NCI-H2171 (cell line): ENCODE measurements at places on chromosomes 4 and X.
A peak's percentile ranks its signal among the peaks of the same experiment; 100 is the strongest.

DNA sequence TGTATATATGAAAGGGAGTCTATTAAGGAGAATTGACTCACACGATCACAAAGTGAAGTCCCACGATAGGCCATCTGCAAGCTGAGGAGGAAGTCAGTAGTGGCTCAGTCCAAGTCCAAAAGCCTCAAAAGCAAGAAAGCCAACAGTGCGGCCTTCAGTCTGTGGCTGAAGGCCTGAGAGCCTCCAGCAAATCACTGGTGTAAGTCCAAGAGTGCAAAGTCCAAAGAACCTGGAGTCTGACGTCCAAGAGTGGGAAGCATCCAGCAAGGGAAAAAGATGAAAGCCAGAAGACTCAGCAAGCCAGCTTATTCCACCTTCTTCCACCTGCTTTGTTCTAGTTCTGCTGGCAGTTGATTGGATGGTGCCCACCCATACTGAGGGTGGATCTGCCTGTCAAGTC is 104.1 kb downstream of the IL1RAPL2 start:
- DNase-seq, result no peak

DNA sequence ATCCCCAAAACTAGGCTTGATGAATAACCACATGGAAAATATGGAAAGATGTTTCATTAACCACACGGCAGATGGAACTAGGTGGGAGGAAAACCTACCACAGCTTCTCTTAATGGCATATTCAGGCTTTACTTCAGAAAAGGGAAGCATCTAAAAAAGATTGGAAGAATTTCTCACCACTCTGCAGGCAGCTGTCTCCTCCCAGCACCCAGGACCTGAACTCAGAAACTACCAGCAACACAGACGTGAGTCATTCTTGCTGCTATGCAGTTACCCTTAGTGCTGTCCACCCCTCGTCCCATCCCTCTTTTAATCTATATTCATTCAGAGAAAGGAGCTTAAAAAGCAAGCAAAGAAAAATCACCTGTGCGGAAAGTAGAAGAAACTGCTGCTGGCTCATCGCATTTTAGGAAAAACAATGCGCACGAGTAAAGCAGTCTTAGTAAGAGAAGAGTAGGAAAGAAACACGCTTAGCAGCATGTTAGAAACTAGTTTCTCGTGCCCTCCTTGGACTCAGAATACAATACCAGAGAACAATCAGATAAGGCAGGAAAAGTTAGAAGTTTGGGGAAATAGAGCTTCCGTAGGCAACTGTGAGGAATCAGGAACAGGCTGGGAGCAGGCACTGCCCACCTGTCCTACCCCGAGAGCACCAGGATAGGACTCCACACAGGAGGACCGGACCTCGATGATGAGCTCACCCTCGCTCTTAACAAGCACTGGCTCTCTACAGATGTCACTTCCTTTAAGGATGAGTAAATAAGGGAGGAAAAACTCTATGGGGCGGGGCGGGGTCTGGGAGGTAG is 48.1 kb upstream of the ENPP6 start:
- no peak for DNase-seq

GRCh38 chr4:3797831-3798790 is 31.9 kb downstream of the ADRA2C start:
- no peak for DNase-seq

DNA sequence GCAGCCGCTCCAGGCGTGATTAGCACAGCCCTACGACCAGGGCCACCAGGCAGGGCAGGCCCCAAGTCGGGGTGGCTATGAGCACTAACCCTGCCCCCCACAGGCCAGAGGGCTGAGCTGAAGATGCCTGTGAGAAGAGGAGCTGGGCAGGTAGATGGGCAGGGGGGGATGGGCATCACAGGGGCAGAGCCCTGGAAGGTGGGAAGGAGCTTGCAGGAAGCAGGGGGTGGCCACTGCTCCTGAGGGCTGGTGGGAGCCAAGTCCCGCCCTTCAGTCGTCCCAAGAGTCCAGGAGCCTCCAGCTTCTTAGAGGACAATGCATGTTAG is 7.3 kb upstream of the MXD4 start:
- DNase-seq, result no peak

- DNase-seq, result no peak
These were observed 261.4 kb downstream of the LAS1L start for GRCh38 chrX:65273152-65273551.

GRCh38 chr4:84856468-84857049 is 109.9 kb downstream of the WDFY3 start:
- no peak for DNase-seq

DNA sequence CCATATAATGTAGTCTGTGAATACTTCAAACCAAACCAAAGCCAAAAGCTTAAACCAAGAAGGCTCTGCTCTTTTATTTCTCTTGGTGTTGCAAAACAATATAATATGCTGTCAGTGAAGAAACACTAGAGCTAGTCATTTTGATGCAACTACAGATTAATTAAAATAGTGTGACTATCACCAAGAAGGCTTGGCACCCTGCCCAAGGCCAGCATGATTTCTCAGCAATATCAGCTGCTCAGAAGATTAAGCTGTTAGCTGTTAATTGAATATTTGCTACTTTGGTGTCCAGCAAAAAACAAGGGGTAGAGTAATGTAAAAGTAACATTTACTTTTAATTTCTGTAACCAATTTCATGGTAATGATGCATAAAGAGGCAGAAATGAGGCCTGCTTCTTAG is 104.9 kb upstream of the PRPS2 start:
- DNase-seq, result no peak

- no peak for DNase-seq
These were observed 12.8 kb upstream of the TASL start for GRCh38 chrX:30590368-30590767.

GRCh38 chr4:141077611-141078225 is 55.6 kb downstream of the RNF150 start:
- DNase-seq, result peak; percentile 54

DNA sequence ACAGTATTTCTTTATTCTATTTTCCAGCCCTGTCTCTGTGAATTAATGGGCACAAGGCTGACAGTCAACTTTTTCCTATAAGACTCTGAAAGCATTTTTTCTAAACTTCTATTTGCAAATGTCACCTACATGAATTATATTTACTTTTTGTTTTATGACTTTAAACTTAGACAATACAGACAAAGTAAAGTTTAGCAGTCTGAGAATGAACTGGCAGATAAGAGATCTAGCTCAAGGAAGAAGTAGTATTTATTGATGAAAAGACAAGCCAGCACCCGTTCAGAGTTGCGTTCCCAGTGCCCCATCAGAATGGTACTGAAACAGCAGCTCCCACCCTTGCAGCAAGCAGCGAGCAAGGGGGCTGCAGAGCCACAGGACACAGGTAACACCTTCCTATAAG is 148.5 kb downstream of the FAM13A start:
- DNase-seq, result no peak

DNA sequence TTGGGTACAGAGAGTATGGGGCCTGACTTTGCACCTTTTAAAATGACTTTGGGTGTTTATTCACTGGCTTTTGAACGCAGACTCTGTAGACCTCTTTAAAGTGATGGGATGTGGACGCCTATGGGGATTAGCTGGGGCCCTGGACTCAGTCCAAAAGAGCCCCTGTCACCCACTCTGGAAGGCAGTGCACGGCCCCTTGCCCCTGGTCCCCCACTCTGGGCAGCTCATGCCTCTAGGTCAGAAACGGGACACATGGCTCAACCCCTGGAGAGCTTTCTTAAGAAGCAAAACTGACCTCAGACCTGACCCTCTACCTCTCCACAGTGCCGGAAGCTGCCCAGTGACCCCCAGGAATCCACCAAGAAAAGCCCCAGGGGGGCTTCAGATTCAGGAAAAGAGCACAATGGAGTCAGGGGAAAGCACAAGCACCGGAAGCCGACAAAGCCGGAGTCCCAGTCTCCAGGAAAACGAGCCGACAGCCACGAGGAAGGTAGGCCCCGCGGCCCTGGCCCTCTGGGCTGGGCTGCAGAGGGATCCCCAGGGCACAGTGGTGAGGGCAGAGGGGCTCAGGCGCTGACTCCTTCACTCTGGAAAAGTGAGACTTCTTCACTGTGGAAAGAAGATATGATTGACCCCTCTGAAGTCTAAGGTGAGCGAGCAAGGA is 38.4 kb downstream of the BCORL1 start:
- DNase-seq, result no peak

- DNase-seq, result no peak
These were observed 97.3 kb downstream of the PCDH7 start for GRCh38 chr4:30817447-30817846.

DNA sequence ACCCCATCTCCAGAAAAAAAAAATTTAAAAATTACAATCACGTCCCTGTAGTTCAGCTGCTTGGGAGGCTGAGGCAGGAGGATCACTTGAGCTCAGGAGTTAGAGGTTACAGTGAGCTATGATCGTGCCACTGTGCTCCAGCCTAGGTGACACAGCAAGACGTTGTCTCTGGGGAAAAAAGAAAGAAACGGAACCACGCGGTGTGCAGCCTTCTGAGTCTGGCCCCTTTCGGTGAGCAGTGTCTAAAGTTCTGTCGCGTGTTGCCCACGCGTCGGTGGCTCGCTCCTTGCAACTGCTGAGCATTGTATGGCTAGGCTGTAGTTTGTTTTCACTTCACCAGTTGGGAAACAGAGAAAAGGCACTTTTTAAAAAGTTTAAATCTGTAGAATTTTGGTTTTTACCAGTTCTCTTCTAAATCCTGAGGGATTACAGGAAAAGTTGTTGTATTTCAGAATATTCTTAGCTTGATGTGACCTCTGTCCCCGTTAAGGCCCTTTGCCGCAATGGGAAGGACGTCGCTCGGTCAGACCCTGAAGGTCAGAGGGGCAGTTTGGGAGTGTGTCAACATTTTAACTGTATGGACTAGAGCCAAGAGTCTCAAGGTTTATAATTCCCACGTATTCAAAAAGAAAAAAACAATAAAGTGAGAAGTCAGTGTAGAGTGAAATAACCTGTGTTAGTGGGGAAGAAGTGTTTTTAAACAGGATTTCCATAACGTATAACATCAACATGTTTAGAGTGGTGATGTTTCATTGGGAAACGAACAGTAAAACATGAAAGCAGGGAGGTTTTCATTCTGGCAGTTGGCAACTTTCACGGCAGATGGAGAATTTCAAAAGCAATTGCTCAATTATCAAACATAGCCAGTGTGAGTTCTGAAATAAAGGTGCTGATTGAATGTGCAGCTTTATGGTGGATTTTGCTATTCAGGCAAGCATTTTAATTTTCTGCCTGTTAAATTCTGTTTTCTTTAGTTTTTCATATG is 45.8 kb upstream of the MSANTD1 start:
- no peak for DNase-seq

DNA sequence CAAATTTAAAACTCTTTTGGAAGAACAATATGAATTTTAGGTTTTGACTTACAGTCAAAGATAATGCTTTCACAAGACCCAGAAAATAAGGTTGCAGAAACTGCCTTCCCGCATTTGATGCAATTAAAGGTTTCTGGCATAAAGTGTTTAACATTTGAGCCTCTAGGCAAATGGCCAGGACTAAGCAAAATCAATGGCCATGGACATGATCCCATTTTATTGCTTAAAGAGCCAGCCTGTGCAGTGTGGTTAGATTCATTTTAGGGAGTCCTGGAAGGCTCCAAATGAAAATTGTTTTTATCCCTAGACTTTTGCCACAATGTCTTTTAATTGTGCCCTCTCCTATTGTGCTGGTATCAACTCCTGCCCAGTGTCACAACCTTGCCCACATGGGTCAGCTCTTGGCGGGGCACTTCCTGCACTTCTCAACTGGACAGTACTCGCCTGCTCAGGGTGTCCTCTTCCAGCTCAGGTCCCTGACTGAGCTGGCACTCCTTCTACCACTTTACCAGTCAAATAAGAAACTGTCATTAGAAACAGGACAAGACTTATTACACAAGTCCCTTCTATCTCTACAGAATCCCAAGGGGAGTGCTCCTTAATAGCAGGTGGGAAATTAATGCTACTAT is 208.4 kb upstream of the NPY2R start:
- no peak for DNase-seq

DNA sequence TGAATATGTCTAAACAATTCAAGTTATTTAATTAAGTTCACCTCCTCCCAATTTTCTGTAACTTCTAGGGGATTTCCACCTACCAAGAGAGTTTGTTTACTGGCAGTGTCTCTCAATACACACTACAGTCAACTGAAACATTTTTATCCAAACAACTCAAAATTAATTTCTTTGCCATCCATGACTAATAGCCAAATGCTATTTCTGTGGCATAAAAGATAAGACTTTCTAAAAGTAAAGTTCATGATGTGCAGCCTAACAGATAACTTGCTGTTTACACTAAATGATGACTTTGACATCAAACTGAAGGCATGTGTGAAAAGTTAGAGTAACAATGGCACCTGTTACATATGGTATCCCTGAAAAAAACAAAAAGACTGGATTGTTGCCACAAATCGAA is 7.3 kb downstream of the TAB3 start:
- no peak for DNase-seq

DNA sequence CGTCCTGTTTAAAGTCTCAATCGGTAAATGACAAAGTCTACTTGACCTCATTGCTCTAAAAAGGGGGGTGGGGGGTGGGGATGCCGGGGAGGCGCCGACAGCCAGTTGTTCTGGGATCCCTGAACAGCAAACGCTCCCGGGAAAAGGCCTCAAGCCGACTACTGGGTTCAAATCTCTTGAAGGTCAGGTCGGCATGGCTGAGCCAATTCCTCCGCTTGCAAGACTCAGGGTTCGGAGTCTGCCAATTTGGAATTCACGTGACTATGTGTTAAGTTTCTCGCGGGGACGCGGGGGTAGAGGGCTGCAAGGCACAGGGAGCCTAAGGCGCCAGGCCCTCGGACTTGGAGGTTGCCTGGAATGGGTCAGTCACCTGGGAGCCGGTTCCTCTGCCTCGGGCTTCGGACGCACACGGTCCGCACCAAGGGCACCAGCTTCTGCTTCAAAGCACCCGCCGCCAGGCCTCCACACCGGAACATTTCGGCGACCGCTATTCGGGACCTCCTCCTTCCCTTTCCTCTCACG is 399 bp downstream of the AIFM1 start:
- DNase-seq, result no peak

GRCh38 chr4:105715692-105716278 is 7.2 kb downstream of the GSTCD start:
- DNase-seq, result no peak

DNA sequence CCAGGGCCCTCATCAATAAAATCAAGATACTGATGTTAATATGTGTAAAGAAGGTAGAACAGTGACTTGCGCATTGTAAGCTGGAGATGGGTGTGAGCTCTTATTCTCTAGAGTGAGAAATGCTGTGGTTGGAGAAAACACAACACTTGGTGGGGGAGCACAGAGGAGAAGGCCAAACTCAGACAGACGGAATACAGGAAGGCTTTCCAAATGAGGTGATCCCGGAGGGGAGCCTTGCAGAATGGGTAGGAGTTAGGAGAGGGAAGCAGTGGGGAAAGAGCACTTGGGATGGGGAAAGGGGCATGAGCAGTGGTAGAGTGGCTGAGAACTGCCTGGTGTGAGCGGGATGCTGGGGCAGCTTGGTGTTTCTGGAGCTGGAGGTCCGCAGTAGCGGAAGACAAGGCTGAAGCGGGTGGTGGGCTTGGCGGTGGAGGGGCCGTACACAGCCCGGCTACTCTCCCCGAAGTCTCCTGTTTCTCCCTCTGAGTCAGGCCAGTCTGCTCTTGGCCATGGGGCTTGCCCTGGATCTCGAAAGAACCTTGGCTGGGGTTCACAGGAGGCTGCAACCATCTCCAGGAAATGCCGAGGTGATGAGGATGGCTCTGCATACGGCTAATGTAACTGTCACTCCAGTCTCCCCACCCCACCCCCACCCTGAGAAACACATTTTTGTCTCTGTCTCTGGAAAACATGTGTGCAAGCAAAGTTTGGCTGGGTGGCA is 11.3 kb upstream of the PLAC1 start:
- DNase-seq, result no peak

- DNase-seq, result no peak
These were observed 40.5 kb upstream of the PRKG2 start for GRCh38 chr4:81255524-81255923.

- no peak for DNase-seq
These were observed 3.1 kb upstream of the ELOVL6 start for GRCh38 chr4:110201502-110201901.
